ENCODE measurements at places on chromosomes 7 and 10.

DNA sequence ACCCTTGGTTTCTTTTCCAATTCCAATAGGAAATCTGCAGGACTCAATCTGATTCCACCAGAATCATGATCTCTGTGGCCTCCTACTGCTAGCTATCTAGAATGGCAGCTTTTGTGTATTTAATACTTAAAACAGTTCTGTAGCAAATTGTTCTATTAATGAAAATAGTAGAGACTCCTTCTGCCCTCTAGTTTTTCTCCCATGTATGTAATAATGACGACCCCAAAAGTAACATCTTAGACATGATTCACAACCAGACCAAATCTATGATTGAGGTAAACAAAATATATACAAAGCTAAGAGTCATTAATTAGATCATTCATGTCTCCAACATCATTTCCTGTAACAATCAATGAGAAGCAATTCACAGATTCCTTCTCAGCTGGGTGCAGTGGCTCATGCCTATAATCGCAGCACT is 259.1 kb upstream of the MKLN1 start:
- DNase-seq = no peak

DNA sequence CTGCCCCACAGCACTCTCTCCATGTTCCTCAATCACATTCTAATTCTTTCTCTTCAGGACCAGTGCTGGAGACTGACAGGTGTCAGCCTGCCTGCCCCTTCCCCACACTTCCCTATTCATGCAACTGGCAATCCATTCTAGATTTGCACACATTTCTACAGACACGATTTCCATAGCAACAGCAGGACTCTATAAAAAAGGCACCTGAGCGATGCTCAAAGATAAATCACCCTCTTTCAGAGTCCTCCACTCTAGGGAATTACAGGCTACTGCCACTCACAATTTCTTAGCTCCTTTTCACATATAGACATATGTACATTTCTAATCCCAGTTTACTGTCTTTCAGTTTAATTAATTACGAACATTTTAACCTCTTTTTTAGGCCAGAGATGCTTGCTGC is 118.1 kb upstream of the ANKRD1 start:
- DNase-seq = no peak

- DNase-seq = no peak
Observed at GRCh38 chr10:126500866-126501265, 112.6 kb upstream of the ADAM12 start.

- no peak for DNase-seq
Observed at GRCh38 chr10:60896033-60896432, 48.0 kb downstream of the RHOBTB1 start.

GRCh38 chr7:117639966-117640365 is 160.1 kb downstream of the CFTR start:
- DNase-seq = no peak

- DNase-seq = no peak
Observed at GRCh38 chr10:68506411-68506810, 20.9 kb downstream of the SLC25A16 start.

DNA sequence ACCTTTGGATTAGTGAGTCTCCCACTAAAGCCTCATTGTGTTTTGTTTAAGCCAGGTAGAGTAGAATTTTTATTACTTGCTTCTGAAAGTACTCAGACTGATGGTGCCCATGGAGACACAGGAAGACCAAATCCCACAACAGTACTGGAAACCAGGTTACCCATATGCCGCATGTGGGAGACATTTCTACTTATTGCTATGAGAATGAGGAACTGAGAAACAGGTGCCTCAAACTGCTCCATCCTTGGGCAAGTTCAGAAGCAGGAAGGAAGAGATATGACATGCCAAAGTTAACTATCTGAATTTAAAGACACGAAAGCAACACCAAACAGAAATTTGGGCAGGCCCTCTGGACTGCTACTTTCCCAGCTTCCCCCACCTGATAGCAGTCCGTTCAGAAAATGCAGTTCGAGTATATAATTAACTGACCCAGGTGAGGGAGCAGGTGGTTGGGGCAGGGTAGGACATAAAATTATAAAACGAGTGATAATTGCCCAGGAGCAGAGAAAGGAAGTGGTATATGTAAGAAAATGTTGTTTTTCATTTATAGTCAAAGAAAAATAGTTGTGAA is 382.3 kb upstream of the MTPN start:
- DNase-seq = no peak

DNA sequence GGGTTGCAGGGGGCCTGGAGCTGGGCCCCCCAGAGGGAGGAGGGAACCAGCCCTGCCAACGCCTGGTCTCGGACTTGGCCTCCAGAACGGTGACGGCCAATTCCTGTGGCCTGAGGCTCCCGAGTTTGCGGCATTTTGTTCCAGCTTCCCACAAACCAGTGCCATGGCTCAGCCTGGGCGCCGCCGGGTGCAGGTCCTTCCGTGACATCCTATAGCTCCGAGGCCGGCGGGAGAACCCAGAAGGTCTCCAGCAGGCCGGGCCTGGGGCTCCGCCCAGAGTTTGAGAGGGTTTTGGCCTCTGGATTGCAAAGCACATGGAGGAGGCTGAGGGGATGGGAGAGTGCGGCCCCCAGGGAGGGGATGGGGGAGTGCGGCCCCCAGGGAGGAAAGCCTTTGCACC is 92.6 kb downstream of the UNCX start:
- no peak for DNase-seq

DNA sequence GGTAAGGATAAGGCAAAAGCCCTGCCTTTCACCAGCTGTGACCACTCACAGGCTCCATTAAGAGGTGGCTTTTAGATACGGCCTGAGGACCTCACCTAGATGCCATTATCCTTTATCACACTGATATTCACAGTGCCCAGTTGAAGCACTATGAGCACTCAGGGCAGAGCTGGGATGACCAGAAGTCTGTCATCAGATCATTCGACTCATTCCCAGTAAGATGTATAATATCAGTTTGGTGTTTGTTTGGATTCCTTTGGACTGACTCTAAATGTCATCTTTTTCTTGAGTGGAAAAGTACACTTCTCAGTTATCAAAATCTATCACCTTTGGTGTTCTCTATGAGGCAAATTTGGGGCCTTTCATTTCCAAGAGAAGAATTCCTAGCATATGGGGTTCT is 18.7 kb downstream of the CCDC136 start:
- DNase-seq = no peak

- no peak for DNase-seq
Observed at GRCh38 chr10:85921789-85922188, 444.8 kb downstream of the GRID1 start.

GRCh38 chr7:148982654-148983199 is 45.6 kb downstream of the PDIA4 start:
- no peak for DNase-seq

DNA sequence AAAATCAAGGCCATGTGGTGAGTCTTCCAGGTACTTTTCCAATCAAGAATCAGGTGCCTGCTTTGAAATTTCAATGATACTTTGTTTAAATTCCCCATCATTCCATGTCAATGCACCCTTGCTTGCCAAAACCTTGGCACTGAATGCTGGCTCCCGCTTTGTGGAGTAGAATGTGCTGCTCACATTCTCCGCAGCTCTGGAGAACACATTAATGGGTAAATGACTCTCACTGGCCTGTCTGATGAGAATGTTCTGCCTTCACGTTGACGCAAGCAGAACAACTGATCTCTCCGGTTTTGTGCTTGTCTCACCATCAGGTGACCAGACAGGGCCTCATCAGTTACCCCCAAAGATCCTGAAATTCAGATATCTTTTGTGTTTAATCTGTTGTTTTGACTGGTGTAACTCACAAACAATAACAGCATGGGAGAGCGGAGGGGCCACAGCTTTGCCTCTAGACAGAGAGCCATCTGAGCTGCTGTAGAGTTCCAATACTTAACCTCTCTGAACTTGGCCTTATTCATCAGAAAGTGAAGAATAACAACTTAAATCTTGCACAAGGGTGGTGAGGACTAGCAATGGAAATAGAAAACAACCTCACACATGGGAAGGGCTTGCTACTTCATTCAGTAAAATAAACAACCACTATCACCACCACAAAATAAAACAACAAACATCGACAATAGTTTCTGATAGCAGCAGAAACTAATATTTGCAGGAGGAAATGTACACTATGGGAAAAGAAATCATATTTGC is 276.9 kb upstream of the IGFBP3 start:
- DNase-seq = no peak

DNA sequence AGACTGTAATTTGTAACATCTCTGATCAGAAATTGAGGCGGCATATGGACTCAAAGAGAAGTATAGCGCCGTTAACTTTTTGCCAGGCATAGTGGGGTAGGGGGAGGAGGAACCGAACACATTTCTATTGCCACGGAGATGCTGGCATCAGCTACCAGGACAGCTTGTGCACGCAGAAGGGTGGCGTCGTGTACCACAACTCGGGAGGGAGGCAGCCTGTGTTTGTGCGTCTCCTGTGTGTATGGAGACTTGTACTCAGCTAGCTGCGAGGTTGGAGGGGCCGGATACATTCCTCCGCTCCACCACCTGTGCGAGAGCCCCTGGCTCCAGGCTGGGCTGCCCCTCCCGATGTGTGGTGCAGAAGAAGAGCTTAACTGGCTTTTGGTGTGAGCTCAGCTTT is 634.8 kb downstream of the TYW1 start:
- DNase-seq = no peak

GRCh38 chr7:25947669-25948516 is 204.1 kb upstream of the NFE2L3 start:
- no peak for DNase-seq

DNA sequence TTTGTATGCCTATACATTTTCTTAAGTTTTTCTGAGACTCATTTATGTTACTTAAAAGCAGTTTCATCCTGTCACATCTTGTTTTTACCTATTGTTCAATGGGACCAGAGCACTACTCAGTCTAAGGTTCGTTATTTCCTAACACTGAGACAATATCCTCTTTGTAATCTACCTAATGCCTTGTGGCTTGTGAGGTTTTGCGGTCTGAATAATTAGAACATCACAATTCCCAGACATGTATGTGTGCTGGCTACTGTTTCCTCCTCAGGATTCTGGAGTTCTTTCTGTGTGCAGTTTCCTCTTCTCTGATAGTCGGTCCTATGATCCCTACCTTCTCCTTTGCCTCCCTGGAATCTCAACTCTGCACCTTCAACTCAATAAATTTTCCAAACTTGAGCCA is 620.2 kb downstream of the ANKRD7 start:
- DNase-seq = no peak

- no peak for DNase-seq
Observed at GRCh38 chr10:122308417-122309141, 37.5 kb downstream of the BTBD16 start.

- DNase-seq = no peak
Observed at GRCh38 chr10:21159669-21160068, 262.6 kb upstream of the NEBL start.

GRCh38 chr10:77034795-77035194 is 602.8 kb downstream of the KCNMA1 start:
- DNase-seq = no peak

DNA sequence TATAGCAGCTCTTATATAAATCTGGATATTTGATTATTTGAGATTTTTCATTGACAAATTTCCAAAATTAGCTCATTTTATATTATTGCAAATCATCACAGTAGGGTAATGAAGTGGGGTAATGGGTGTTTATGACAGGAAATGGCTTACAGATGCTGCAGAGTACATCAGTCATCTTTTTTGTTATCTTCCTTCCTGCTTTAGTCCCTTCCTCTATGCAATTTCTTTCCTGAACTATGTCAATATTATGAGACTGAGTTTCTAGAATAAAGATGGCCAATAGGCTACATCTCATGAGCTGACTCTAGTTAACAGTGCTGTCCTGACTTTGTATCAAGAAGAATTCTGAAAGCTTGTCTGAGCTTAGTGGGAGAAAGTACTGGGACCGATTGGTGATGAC is 244.5 kb downstream of the XPNPEP1 start:
- DNase-seq = no peak

DNA sequence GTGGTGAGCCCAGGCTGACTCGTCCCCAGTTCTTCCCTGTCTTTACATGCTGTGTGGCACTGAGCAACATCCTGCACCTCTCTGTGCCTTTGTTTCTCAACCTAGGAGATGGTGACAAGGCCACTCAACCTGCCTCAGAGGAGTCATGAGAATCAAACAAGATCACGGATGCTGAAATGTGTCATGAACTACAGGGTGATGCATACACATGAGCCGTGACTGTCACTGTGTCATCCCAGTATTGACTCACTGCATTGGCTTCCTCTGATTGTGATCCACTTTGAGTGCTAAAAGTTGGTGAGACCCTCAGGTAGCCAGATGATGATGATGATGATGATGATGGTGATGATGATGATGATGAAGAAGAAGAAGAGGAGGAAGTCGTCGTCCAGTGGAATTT is 11.5 kb downstream of the C10orf71 start:
- DNase-seq = no peak

DNA sequence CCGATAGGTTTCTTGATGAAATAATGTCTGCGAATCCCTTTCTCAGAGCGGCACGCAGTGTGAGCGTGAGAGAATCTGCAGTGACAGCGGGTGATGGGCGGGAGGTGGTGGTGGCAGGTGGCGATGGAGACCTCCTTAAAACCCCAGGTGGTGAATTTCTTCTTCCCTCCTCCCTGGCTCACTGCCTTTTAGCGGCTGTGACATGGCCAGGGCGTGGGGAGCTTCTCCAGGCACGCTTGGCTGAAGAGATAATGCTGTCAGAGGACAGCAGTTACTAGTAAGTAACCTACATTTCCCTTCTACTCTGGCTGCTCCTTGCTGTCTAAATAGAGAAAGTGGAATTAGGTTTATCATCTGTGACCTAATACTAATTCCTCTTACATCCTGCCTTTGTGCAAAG is 141.4 kb upstream of the INSYN2A start:
- no peak for DNase-seq

DNA sequence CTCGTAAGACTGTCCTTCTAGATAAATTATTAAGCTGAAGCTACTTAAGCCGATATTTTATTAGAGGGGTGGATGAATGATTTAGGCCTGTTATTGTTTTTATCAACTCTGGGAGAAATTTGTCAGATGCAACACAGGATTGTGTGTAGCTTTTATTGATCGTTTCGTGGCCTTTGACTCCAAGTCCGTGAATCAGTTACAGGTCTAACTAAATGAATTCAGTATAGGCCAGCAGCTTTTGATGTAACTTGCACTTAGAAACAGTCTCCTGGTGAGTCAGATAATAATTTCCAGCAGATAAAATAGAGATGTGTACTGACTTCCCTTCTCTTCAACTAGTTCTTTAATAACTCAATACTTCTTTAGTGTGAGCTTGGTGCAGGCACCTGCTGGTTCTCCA is 341.7 kb upstream of the SMIM30 start:
- no peak for DNase-seq

DNA sequence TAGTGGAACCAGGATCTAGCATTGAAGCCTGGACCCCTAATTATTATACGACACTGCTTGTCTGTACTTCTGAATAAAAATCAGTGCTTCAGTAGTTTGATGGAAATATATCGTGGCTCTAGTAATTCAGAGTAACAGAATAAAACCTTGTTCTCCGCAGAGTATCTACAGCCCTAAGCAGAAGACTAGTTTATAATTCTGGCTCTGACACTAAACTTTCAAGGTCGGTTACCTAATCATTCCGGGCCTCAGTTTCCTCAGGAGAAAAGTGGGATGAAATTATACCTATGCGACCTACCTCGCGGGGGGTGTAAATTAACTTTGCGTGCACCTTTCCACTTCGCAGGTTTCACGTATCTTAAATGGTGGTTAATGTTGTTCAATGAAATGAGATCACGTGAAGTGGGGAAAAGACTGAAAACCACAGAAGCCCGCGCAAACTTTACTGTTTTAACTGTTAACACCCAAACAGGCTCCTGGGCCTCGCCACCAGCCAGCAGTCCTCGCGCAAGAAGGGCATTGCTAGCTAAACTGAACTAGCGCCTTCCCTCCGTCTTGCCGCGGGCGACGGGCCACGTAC is 615 bp downstream of the THAP5 start:
- no peak for DNase-seq
